ENCODE measurements at places on chromosomes 3 and 15. TPM values are rescaled to one million over a fixed set of nuclear protein-coding genes. Genes with fewer than 3 reads are reported as not detected.

DNA sequence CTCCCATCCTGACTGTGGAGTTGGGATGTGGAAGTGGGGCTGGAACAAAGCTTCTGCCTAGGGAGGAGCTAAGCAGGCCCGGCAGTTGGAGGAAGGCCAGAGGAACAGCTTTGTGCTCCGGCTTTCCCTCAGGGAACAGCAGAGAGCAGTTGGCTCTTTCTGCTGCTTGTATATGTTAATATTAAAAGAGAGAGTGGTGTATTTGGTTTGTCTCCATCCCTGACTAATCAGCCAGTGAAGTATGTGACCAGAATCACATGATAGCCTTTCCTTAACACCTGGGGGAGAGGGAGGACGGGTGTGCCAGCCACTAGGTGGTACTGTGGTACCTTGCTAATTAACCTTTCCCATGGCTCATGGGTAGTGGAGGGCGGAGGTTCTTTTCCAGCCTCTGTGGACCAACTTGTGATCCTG is 10.0 kb downstream of the EIF2B5 start:
- peak; percentile 78 for DNase-seq
- H3K4me1 ChIP-seq, result no peaks in the 10 kb centered on the region
- no peaks in the 10 kb centered on the region for H3K27me3 ChIP-seq
- H3K36me3 ChIP-seq, result peaks cover 51% of the 10 kb centered on the region
- no peak overlapping the region for H3K27ac ChIP-seq
- H3K4me3 ChIP-seq, result no peak overlapping the region

GRCh38 chr15:52102463-52102862 is 10.1 kb downstream of the BCL2L10 start:
- H3K4me1 ChIP-seq, result peaks cover 18% of the 10 kb centered on the region
- DNase-seq, result no peak
- no peak overlapping the region for H3K4me3 ChIP-seq
- no peak overlapping the region for H3K27ac ChIP-seq

SIDT1 gene
- total RNA-seq, result 11.3 TPM

DNA sequence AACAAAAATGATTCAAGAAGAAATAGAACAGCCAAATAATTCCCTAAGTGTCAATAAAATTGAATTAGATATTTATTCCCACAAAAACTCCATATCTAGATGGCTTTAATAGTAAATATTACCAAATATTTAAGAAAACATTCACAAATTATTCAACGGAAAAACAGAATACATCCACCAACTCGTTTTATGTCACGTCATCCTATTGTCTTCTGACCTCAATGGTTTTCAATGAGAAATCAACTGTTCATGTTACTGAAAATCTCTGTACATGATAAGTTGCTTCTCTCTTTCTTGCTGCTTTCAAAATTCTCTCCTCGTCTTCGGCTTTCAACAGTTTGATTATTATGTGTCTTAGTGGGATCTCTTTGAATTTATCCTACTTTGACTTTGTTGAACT is 17.1 kb upstream of the FBXL2 start:
- H3K4me3 ChIP-seq, result no peak overlapping the region
- H3K36me3 ChIP-seq, result no peaks in the 10 kb centered on the region
- no peak for DNase-seq
- H3K4me1 ChIP-seq, result no peaks in the 10 kb centered on the region

- DNase-seq, result peak; percentile 54
- H3K4me1 ChIP-seq, result no peaks in the 10 kb centered on the region
- no peaks in the 10 kb centered on the region for H3K27me3 ChIP-seq
- no peaks in the 10 kb centered on the region for H3K36me3 ChIP-seq
- no peak overlapping the region for H3K4me3 ChIP-seq
Observed at GRCh38 chr15:98904544-98904943, 103.0 kb downstream of the PGPEP1L start.

DNA sequence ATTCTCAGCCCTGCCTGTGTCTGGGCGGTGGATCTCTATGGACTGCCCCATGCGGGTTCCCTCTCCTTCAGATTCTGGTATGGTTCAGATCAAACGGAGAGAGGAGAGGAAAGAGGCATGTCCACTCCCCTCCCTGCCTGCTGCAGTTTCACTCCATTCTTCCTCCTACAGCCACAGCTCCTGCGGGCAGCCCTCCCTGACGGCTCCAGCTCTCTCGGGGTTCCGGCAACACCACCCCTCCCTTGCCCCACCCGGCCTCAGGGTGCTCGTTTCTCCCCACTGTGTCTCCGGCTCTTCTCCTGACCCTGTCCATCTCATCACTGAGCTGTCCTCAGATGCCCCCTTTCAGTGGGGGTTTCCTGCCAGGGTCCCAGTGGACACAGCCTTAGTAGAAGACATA is 13.9 kb downstream of the TRH start:
- H3K27me3 ChIP-seq, result no peaks in the 10 kb centered on the region
- H3K36me3 ChIP-seq, result no peaks in the 10 kb centered on the region
- no peaks in the 10 kb centered on the region for H3K4me1 ChIP-seq
- H3K4me3 ChIP-seq, result no peak overlapping the region
- no peak for DNase-seq

All from Karpas-422 (cell line).